Activated T-cell treated with anti-CD3 and anti-CD28 coated beads, Interleukin-2, amount 50 U/mL, for 4 hours (primary cell): ENCODE measurements at places on chromosomes 3 and 15.

- DNase-seq: no peak
Observed at GRCh38 chr15:57418635-57419034, 42.3 kb downstream of the CGNL1 start.

DNA sequence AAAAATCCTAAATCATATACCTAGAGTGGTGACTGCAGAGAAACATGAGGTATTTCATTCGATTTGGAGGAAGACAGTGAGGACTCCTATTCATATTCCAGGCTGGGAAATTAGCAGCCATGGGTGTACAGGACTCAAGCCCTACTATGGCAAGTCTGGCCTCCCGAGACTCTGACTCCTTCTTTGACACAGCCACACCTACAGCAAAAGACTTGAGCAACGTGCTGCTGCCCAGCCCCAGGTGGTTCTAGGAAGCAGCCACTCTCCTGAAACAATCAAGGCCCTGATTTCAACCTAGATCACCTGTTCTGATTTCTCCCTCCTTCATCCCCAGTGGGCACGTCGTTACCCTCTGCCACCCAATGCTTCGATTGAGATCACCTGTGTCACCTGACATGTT, 84.0 kb upstream of the ATP11B start:
- DNase-seq: no peak

DNA sequence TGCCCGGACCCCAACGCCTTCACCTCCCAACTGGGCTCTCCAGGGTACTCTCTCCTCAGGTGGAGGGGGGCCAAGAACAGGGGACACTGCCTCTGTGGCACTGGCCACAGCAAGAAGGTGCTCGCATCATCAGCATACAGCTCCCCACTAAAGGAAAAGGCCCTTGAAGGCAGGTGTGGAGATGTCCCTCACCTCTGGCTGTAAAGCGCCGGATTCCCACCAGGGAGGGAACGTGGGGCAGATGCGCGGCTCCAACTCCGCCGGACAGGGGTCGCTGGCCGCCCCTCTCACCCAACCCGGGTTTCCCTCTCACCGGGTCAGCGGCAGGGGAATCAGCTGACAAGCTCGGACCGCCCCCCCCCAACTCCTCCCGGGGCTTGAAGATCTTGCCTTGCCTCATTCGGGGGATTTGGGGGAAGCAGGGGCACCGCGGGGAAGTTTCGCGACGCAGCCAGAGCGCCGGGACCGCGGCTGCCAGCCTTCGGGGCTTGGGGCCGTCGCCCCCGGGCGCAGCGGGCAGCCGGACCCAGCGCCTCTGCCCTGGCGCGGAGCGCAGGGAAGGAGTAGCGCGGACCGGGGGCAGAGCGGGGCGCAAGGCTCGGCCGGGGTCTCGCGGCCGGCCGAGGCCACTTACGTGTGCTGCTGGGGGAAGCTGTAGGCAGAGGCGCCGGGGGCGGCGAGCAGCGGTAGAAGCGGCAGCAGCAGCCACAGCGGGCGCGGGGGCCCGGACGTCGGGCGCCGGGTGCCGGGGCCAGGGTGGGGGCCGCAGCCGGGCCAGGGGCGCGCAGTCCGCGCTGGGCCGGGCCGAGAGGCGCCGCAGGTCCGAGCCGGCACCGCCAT, 630 bp downstream of the CACNA2D2 start:
- no peak for DNase-seq

DNA sequence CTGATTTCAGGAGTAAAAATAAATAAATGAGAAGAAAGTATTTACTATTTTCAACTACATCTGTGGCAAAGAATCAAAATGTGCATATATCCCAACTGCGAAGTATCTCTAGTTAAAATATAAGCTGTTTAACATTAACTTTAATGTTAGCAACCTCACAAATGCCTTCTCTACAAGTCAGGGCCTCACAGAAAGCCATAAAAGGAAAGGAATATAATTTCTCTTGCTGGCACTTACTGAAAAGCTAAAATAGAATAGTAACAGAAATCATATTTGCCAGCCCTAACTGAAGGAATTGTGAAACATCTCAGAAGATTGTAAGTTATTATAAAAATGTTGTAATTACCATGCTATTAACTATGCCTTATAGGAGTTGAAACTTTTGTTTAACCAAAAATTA, 65.1 kb upstream of the MBNL1 start:
- DNase-seq: no peak

DNA sequence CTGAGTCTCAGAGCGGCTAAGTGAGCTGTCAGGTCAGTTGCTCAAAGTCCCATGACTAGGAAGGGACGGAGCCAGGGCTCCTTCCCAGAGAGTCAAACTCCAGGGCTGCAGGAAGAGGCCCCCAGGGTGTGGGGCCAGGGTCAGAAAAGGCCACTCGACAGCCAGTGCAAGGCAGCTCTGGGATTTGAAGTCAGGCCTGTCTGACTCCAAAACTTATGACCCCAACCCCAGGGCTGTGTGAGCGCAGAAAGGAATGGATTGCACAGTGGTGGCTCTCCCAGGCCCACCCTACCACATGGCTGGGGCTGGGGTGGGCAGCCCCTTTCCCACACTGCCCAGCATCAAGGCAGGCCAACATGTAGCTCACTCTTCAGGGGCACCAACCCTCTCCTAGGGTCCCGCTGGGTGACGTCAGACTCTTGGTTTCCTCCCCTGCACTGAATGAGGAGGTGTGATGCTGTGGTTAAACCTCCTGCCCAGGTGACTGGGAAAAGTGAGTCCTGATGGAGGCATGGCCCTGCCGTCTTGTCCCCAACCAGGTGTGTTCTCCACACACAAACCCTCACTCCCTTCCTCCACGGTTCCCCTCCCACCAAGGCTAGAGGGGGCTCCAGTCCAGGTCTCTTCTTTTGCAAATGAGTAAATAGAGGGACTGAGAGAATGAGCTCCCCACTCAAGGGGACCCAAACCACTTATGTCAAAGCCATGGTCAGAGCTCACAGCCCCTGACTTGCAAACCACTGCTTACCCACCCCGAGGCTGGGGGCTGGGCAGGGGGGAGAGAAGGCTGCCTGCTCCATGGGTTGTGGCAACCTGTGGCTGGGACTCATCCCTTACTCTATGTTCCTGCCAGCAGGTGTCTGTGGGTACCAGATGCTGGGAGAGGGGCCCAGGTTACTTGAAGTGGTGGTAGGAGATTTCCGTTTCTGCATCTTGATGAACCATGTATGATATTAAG, 23.8 kb upstream of the CORO2B start:
- no peak for DNase-seq

DNA sequence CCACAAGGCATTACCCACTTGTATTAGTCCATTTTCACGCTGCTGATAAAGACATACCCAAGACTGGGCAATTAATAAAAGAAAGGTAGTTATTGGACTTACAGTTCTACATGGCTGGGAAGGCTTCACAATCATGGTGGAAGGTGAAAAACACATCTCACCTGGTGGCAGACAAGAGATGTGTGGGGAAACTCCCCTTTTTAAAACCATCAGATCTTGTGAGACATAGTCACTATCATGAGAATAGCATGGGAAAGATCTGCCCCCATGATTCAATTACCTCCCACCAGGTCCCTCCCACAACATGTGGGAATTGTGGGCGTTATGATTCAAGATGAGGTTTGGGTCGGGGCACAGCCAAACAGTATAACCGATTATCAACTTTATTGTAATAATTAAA, 17.0 kb upstream of the CMC1 start:
- DNase-seq: no peak

DNA sequence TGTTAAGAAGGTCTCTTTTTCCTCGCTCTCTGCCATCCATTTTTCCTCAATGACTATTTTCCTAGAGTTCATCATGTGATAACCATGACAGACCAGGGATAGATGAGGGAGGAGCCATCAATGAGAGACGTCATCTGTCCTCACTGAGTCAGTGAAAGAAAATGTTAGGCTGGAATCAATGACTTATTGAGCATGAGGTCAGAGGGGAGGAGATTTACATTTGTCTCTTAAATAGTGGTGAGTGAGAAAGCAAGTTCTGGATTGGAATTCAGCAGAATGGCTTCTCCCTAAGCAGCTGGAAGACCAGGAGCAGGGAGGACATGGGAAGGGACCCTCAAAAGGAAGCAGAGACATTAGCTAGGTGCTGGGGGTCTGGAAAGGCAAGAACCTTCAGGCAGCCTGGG, 28.2 kb upstream of the USP3 start:
- DNase-seq: no peak

DNA sequence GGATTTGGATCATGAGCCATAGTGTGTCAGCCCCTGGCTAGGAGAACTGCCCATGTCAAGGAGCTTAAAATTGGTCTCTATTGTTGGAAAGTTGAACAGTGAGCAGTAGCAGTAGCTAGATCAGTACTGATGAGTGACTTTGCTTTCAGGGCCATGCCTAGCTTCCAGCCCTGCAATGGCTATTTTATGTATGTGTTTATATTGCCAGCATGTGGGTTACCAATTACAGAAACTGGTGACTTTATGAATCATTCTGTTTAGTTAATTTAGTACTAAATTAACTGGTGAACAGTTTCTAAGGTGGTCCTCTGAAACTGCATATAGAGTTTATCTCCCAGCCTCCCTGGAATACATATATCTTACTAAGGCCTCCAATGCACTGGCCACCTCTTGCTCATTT, 908.1 kb upstream of the ALCAM start:
- no peak for DNase-seq

- no peak for DNase-seq
Observed at GRCh38 chr3:165895919-165896318, 58.7 kb upstream of the BCHE start.

DNA sequence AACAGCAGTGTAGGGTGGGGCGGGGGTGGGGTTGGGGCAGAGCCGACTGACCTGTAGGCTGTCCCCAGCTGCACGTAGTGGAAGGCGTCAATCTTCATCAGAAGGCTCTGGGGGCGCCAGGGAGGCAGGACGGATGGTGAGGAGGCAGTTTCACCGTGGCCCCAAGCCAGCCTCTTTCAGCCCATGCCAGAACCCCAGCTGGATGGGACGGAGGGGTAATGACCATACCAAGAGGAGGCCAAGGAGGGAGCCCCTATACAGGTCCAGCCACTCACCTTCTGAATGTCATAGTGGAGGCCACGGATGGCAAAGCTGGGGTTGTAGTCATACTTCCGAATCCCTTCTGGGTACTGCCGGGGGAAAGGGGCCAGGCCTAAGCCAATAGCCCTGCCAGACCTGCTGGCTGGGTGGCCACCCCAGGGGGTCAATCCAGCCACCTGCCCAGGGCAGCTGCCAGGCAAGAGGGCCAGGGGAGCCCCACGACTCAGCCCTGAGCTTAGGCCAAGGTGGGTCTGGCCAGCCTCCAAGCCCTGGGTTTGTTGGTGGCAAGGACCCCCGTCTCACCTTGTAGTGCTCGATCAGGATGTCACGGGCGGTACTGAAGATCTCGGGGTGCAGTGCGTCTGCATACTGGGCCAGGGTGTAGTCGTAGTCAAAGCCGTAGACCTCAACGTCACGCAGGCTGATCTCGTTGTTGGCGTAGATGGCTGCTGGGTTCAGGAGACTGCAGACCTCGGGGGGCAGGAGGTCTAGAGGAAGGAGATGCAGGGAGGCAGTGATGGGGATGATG, 4.9 kb downstream of the NT5DC2 start:
- DNase-seq: no peak

DNA sequence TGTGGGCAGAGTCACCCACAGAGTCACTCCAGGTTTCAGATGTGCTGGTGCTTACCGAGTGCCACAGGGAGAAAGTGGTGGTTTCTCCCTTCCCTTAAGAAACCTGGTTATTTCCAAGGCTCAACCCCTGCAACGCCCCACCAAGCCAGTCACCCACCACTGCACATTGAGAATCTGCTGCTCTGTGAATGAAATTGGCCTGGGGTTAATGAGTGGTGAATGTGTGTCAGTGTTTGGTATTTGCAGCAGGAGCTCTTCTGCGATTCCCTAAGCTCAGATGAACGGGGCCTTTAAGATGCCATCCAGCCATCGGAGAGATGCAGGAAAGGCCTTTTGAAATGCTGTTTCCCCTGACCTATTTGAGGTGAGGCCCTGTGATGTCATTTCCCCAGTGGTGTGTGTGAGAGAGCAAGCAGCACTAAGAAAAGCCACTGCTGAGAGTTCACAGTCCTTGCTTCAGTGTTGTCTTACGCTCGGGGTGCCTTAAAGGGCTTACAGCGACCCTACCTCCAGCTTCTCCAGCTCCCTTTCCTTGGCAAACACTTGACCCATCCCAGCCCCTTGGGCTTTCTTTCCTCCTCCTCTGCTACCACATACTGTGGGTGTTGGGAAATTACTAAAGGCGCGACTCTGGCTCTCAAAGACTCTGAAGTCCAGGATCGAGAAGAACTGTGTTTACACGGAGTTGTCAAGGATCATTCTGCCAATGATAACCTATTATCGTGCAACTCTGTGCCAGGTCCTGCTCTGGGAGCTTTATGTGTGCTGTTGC, 68.9 kb downstream of the SMAD3 start:
- DNase-seq: peak; percentile 48

DNA sequence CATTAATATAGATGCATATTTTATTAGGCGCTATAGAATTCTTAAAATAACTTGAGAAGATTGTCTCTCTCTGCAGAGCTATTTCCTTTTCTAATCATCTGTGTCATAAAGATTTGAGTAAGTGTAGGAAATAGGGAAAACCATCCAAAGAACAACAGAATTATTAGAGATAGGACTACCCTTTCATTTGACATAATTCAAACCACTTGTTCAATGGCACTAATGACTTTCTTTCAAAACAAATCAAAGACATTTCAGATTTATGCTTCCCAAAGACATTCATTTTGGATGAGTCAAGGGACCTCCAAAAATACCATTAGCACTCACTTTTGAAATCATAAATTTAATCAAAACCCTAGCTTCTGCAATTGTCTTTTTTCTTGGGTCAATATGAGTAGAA, 29.5 kb downstream of the PRICKLE2 start:
- DNase-seq: no peak

DNA sequence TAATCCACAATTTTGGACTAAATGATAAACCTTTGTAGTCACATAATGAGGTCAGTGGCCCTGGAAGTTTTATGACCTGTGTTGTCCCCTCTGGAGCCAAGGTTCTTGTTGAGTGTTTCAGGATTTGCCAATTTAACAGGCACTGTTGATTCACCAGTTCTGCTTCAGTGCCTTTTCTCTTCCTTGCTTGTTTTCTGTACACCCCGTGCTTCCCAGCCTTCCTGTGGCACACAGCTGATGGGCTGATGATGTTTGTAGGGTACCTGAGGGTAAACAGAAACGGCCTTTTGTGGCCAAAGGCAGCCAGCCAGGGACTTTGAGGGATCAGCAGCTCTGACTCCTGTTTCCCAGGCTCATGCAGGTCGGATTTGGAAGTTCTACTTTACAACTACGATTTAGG, 13.3 kb downstream of the GYG1 start:
- no peak for DNase-seq

DNA sequence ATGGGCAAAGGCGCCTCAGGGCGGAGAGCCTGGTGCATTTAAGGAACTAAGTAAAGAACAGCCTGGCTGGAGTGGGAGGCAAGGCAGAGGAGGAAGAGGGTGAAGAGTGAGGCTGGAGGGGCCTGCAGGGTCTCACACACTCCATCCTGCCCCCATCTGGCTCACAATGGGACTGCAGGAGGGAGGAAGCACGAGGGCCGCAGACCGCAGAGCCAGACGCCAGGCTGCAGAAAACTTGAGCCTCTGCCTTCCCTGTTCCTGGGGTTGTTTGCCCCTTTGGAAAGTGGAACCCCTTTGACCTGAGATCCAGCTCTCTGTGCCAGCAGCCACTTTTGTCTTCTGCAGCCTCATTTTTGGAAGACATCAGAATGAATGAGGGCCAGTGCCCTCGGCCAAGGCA, 138.0 kb downstream of the SRGAP3 start:
- no peak for DNase-seq
